Left kidney (tissue), 8 donors: ENCODE measurements at places on chromosomes 7 and 10.

GRCh38 chr7:129886167-129886817 lies 66.5 kb downstream of the UBE2H start:
- DNase-seq = no peak

DNA sequence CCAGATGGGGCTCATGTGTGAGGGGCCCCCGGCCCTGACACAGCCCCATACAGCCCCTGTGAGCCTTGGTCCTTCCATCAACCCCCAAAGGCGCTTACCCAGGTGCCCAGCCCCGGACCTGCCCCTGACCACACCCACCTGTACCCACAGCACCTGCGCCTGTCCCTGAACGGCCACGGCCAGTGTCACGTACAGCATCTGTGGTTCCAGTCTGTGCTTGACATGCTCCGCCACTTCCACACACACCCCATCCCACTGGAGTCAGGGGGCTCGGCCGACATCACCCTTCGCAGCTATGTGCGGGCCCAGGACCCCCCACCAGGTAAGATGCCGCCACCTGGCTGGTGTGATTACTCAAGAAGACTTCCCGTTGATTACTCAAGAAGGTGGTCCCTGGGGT lies 33.5 kb downstream of the SH2B2 start:
- no peak for DNase-seq

- DNase-seq = no peak
Observed at GRCh38 chr7:133887459-133887858, 239.7 kb upstream of the LRGUK start.

DNA sequence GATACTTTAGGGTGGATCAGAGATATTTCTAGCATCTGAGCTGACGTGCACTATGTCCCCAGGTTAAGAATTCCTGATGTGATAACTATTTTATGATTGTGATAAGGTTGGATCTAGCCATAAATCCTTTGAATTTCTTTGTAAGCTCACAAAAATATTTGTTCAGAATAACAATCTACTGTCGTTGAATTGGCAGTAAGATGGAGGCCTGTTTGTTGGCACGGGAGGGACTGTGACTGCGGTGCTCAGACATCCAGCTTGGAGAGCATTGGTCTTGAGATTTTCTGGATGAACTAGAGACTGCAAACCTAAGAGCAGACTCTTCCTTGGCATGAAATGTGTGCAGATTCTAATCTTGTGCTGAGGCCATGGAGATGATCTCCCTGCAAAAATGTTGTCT lies 131.1 kb downstream of the LRRC4 start:
- DNase-seq = no peak

DNA sequence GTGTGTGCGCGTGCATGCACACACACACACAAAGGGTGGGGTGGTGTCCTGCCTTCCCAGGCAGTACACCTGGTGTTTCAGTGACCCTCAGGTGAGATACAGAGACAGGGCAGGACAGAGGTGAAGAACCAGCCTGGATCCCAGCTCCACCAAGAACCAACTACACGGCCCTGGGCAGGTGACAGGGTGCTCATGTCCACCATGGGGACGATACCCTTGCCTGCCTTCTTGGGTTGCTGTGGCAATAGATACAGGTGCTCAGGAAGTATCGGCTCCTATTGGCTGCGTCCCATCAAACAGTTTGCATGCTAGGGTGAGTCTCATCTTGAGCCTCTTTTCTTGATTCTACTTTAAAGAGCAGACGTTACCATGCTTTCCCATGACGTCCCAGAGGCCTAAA lies 33.7 kb upstream of the CXCL12 start:
- no peak for DNase-seq

DNA sequence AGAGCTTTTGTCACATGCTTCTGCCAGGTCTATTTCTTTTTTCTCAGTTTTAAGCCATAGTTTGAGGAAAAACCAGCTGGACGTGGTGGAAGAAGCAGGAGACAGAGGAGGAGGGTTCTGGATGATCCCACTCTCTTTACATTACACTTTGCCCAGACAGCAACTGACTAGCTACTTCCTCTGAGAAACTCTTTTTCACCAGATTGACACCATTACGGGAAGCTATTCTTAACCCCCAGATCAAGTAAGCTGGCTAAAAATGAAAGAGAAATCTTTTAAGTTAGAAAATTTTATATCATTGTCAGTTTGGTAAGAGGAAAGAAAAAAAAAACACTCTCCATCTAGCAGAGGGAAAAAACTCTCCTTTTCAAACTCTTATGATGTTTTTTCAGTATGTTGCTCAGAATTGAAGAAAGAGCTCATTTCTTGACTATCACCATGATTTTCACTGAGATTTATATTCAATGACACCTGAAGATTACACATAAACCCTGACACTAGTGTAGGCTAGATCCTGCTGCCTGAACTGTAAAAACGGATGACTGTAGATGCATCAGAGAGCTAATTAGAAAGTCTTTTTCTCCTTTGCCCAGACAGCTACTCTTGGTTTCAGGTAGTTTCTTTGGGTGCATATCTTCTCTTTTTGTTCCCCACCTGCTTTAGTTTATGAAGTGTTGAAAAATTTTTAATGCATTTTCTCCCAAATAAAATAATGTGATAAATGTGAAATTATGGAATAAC lies 203.1 kb downstream of the TFEC start:
- no peak for DNase-seq

DNA sequence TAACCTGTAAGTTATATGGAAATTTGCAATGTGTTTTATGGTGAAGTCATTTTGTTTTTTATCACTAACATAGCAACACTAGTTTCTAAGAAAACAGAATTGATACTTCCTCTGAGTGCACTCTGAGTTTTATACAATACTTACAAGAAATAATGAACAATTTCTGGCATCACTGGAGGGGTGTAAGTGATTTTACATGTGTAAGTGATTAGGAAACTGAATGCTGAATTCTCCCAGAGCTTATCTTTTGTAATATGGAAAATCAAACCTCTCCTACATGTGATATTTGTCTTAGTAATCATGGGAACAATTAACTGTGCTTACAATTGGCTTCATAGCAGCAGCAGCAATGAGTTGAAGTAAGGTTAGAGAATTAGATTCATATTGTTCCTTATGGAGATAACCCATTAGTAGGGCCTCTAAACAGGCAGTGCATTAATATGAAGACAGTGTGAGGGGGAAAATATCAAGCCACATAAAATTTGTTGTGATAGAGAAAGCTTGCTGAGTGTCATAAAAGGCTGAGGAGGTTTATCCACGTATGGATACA lies 37.4 kb downstream of the SEMA3C start:
- DNase-seq = no peak

GRCh38 chr10:61183967-61184366 lies 240.0 kb upstream of the RHOBTB1 start:
- no peak for DNase-seq

GRCh38 chr10:95350830-95351228 lies 60.0 kb upstream of the PDLIM1 start:
- DNase-seq = no peak

DNA sequence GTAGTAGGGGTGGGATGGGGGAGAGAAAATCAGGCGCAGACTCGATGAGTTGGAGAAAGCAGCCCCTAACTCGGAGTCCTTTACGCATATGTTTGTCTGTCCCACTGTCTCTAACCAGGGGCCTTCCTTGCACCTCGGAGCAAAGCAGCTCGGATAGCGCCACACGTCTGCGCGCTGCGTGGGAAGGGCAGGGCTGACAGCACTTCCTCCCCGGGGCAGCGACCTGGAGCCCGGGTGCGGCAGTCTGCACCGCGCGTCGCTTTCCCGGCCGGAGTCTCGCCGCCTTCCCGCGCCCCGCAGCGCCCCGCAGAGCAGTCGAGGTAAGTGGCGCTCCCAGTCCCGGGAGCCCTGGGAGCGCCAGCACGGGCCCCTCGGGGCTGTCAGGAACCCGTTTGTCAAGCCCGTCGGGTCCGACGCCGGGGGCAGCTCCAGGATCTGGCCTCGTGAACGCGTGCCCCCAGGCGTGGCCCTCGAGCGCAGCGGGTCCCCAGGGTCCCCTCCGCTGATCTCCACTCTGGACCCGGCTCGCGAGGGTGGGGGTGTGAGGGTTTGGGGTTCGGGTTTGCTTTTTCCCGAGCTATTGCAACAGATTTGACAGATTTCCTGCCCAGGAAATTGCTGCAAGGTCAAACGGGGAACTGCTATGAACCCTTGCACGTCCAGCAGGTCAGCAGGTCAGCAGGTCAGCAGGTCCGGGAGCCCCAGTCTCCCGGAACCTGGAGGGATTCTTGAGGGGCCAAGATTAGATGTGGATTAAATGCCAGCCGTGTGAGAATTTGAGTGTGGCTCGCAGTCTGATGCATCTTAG lies 597 bp downstream of the APBB1IP start:
- no peak for DNase-seq

DNA sequence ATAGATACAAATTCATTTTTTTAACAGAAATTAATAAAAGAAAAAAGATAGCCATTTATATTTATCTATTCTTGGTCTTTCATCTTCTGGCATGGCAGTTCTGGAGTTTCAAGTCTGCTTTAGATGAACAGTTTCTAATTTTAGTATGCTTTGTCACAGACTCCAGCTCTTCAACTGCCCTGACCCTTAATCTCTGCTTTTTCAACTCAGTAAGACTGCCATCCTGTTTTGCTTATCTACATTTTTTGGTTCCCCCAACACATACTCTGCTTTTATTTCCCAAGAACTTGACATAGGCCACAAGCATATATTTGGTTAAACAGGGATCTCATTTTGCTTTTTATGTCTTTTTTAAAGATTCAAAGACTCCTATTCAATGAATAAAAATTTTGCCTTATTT lies 309.3 kb upstream of the KCND2 start:
- no peak for DNase-seq

DNA sequence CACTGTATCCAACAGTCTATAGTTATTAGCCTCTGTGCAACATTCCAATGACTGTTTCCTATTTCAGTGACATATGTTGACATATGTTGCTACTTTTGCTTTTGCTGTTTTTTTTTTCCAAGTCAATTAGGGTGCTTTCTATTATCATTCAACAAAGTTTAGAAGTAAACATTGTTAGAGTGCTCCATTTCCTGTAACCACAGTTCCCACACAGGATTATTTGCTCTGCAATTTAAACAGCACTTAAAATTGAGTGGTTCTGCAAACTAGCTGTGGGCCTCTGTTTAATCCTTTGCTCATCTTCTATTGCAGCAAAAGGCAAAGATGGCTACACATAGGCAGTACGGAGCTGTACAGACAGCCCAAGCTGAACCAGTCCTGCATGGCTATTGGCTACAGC lies 46.5 kb upstream of the PTN start:
- DNase-seq = no peak

DNA sequence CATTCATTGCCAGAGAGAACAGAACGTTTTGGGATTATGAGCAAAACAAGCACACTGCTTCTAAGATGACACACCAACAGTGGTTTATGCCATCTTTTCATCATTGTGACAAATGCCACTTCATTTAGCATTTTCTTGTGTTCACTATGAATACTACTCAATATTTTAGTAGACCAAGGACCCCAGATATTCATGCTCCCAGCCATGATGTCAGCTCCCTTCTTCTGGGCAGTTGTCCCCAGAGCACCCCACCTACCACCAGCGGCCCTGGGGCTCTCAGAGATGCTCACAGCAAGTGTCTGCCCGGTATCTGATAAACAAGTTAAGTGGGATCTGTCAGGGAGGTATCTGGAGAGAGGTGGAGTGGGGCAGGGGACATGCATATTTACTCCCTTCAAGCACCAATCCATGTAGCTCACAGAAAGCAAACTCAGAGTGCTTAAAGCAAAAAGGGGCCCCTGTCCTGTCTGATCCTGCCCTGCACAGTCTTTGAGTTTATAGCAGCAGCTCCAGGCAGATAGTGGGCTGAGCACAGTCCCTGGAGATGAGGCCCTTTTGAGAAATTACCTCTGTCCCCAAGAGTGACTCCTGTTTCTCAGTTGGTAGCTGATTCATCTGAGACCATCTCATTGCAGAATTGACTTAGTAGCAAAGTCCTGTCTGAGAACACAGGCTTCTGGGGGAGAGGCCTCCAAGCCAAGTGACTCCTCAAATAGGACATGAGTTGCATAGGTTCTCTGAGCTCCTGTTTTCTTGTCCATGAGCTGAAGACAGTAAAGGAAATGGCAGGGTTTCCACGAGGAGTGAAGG lies 281.8 kb upstream of the KLF6 start:
- DNase-seq = no peak

GRCh38 chr10:118047157-118047719 lies 497 bp upstream of the RAB11FIP2 start:
- DNase-seq = no peak

DNA sequence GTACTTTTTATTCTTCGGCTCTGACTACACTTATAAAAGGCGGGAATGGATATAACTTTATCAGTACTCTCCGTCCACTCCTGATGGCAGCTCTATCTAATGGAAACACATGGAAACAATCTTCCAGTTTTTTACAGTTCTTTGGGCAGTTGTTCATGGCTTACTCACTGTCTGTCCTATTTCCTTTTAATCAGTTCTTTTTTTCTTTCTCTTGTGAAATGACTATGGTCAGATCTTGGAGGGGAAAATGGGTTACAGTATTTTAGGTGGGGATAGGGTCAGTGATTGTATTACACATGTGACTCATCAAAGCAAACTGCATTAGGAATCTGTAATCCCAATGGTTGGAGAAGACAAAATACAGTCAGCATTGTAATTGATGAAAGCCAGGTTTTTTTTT lies 112.4 kb downstream of the BICC1 start:
- no peak for DNase-seq

GRCh38 chr10:85919491-85920021 lies 447.0 kb downstream of the GRID1 start:
- no peak for DNase-seq

- no peak for DNase-seq
Observed at GRCh38 chr7:47506382-47507339, 75.2 kb downstream of the TNS3 start.

DNA sequence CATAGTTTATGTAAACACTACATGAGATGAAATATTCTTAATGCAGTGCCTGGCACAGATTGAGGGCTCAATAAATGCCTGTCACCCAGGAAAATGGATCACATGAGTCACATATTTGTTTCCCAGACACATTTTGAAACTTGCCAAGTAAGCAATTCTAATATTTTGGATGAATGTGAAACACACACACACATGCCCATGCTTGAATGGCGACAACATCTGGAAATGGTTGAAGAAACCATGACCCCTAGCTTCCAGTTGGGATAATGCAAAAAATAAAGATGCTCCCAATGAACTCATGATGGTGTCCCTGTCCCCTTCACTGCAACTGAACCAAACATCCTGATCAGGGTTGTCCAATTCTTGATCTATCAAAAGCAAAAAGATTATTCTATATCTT lies 797.3 kb downstream of the XPNPEP1 start:
- DNase-seq = no peak

GRCh38 chr7:64045301-64046040 lies at the start of gene ZNF727:
TSS of gene ZNF727 (plus strand) at chr7:64045434. CDS start at chr7:64045622, 188 bp downstream.
- peak; percentile 3 for DNase-seq

GRCh38 chr10:47282657-47283018 lies 17.4 kb upstream of the GDF10 start:
- DNase-seq = no peak

- no peak for DNase-seq
Observed at GRCh38 chr7:8465338-8465737, 31.9 kb downstream of the NXPH1 start.

DNA sequence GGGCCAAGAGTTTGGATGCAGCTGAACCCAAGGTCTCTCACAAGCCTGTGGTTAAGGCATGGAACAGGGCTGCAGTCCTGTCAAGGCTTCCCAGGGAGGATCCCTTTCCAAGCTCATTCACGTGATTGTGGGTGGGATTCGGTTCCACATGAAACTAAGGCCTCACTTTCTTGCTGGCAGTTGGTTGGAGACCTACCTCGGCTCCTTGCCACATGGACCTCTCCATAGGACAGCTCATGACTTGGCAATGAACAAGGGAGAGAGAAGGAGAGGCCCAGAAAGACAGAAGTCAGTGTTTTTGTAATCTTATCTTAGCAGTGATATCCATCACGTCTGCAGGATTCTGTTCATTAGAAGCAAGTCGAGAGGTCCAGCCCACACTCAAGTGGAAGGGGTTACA lies 583.8 kb downstream of the LRMDA start:
- no peak for DNase-seq

GRCh38 chr10:100072514-100072913 lies 9.2 kb downstream of the CPN1 start:
- DNase-seq = no peak
